Posterior cingulate gyrus (tissue), 11 donors: ENCODE measurements at places on chromosomes 3 and 15.

- DNase-seq, result no peak
Measured at GRCh38 chr3:61650276-61650675, 88.9 kb downstream of the PTPRG start.

- peak; percentile 46 for DNase-seq
Measured at GRCh38 chr3:30286007-30286669, 320.3 kb upstream of the TGFBR2 start.

GRCh38 chr3:117074826-117075225, 365.2 kb downstream of the TUSC7 start:
- no peak for DNase-seq

DNA sequence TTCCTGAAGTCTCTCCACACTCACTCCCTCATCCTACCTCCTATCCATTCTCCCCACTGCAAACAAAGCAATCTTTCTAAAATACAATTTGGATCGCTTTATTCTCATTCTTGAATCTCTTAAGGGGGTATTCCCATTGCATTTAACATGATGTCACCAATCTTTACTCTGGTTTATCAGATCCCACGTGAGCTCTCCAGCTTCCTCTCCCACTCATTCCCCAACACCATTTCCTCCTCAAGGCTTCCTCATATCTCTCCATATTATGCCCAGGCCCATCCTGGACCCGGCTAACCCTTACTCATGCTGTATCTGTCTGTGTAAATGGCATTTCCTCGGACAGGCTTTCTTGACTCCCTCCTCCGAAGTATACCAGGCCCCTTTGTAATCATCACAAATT, 165.0 kb downstream of the CD47 start:
- no peak for DNase-seq

DNA sequence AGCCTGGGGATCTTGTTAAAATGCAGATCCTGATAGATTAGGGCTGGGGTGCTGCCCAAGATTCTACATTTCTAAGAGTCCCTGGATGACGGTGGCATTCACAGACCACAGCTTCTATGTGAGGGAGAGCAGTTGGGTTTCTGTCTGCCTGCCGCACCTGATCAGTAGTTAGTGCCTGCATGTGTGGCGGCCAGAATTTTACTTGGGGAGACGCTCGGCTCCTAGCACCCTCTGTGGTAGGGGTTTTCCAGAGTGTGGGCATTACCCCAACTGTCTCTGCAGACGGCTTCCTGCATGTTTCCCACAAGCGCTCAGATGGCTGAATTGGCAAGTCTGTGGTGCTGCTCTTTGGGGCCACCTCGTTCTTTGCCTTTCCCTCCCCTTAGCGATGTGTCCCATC, 8.3 kb downstream of the GHRL start:
- no peak for DNase-seq

DNA sequence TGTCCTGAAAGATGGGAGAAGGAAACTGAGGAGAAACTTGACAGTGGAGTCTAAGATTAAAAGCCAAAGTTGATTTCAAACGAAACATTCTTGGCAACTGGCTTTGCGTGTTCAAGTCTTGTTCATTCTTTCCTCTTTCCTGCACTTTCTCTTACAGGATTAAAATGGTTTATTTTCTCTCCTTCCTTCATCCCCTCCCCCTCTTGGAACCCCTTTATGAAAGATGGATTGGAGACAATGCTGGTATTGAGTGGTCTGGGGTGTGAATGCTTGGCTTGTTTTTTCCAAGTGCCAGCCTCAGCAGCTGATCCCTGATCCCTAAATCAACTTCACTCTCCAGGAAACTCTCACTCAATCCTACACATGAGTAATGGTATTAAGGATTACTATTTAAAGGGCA, 703 bp upstream of the LSAMP start:
- DNase-seq, result no peak

DNA sequence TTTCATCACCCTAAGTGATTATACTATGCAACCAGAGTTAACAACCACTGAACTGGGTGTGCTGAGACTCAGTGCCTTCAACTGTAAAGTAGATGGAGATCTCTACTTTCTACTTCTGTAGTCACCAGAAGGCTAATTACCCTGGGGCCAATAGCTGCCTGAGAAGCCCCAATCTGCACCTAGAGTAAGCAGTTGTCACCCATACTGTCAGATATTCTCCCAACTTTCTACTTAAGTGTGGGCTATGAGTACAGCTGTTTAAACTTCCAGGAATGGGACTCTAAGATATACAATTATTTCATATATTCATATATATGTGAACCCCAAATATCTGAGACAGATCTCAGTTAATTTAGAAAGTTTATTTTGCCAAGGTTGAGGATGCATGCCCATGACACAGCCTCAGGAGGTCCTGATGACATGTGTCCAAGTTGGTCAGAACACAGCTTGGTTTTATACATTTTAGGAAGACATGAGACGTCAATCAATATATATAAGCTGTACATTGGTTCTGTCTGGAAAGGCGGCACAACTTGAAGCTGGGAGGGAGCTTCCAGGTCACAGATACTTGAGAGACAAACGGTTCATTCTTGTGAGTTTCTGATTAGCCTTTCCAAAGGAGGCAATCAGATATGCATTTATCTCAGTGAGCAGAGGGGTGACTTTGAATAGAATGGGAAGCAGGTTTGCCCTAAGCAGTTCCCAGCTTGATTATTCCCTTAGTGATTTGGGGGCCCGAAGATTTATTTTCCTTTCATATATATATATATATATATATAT, 41.9 kb downstream of the CCNL1 start:
- DNase-seq, result no peak

GRCh38 chr3:4410606-4411005, 56.5 kb downstream of the SUMF1 start:
- DNase-seq, result no peak

DNA sequence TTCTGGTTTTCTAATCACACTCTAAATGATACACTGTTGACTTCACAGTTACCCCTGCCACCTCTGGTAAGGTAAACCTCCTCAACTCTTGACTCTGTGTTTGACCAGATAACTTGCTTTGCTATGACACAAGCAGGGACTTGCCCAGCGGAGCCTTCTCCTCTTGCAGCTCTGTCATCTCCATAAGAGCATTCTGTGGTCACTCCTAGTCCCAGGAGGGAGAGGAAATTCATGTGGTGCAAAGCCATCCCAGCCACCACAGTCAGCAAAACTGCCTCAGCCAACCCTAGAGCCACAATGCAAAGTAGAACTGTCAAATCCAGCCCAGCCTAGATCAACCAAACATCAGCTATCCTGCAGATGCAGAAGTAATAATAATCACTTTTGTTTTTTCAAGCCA, 144.7 kb upstream of the GADL1 start:
- no peak for DNase-seq

- DNase-seq, result no peak
Measured at GRCh38 chr3:114892131-114892879, 254.8 kb downstream of the ZBTB20 start.

- DNase-seq, result no peak
Measured at GRCh38 chr3:197025736-197026480, 3.7 kb downstream of the MELTF start.

- no peak for DNase-seq
Measured at GRCh38 chr3:172608575-172608974, 85.3 kb upstream of the TNFSF10 start.

DNA sequence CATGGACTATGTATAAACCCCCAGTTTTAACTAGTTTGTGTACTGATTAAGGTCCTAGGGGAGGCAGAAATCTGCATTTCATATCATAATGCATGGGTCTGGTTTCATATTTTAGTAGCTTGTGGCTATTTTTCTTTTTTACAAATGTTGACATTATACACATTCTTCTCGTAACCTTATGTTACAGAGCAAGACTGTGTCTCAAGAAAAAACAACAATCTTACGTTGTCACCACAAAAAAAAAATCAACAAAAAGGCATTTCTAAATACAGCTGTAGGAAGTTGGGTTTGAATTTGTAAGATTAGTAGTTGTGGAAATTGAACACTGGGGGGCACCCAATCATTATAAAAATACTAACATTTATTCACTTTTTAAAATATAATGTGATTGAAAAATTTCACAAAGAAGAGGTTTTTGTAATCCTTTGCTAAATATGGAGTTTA, 17.9 kb downstream of the SERP1 start:
- DNase-seq, result no peak

DNA sequence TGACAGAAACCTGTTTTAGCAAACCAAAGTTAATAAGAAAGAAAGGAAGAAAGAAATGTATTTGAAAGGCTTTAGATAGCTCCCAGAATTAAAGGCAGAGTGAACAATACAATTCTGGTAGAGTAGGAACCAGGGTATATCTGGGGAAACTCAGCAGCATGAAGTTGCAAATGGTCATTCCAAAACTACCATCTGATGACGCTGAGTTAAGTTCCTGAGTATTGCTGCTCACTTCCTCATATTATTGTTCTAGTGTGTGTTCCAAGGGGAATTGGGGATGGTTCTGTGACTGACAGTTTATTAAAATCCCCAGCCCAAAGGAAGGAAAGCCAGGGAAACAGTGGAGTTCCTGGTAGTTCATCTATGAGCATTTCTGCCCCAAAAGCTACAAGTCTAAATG, 88.3 kb upstream of the FRMD4B start:
- no peak for DNase-seq

DNA sequence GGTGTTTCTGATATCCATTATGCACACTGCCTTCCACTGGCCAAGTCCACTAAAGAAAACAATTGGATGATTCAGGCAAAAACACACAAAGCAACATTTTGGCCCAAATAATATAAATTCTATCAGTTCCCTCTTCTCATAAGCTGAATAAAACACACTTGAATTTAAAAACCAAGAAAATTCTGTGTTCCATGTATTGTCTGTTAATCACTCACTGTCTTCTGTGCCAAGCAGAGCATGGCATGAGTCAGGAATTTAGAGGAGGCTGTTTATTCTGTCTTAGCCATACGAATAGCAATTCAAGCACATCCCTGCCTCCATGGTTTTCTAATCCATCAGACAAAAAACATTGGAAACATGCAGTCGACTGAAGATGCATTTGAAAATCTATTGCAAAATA, 215.6 kb upstream of the UMPS start:
- no peak for DNase-seq

GRCh38 chr3:43181202-43181821, 75.4 kb upstream of the POMGNT2 start:
- no peak for DNase-seq

GRCh38 chr3:62774221-62774620, 101.0 kb downstream of the CADPS start:
- DNase-seq, result no peak

DNA sequence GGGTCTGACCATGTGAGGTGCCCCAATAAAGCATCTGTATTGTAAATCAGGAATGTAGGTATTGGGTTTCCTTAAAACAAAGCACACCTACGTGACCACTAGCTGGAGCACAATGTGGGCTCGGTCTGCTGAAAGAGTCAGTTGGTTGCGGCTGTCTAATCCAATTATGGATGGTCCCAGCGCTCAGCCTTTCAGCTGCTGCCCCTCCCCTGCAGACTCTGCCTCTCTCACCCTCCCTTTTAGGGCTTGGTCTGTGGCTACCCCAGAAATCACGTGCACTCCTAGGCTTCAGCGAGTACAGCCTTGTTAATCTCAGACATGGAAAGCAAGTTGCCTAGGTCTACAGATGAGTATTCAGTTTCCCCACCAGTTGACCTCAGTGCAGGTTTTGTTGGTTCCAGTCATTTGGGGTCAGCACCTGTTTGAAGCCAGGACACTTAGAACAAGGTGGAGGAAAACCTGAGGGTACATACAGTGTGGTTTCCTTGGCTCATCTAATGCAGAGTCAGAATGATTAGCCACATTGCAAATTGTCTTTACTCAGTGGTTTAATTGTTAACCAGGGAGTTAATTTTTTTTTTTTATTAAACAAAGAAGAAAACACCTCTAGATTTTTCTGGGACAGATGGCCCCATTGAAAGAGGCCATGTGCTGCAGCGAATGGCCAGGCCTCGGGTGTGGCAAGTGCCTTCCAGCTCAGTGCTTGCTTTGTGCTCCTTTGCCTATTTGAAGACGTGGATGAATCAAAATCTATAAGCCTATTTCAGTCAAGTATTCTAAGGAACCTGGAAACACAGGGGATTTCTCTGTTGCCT, 137.7 kb downstream of the IGF1R start:
- no peak for DNase-seq

- DNase-seq, result no peak
Measured at GRCh38 chr3:143427631-143428030, 308.1 kb downstream of the CHST2 start.

DNA sequence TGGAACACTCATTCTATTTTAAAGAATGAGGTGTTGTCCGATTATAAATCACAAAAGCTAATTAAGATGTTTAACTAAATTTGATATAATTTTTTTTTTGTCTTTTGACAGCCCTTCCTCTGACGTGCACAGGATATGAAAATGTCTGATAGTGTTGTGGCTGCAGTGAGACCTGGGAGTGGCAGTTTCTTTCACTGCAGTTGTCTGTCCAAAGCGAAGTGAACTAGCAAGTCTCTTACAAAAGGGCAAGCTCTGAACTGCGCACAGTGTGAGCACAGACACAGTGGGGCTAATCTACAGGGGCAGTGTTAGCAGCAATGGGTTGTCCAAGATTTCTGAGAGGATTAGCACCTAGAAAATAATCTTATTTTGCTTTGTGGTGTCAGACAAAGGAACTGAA, 29.1 kb upstream of the MYRIP start:
- no peak for DNase-seq
